HFFc6 (cell line): ENCODE measurements at places on chromosomes 5 and 9. TPM values are rescaled to one million over a fixed set of nuclear protein-coding genes. Genes with fewer than 3 reads are reported as not detected.
A peak's percentile ranks its signal among the peaks of the same experiment; 100 is the strongest.

GRCh38 chr5:167819406-167819805 is 472.0 kb upstream of the WWC1 start:
- no peaks in the 10 kb centered on the region for H3K36me3 ChIP-seq
- DNase-seq: no peak
- H3K4me3 ChIP-seq: no peak overlapping the region

GRCh38 chr9:77829420-77829819 is 181.3 kb upstream of the GNA14 start:
- H3K36me3 ChIP-seq: no peaks in the 10 kb centered on the region
- no peaks in the 10 kb centered on the region for H3K27me3 ChIP-seq
- H3K4me1 ChIP-seq: peaks cover 17% of the 10 kb centered on the region
- DNase-seq: no peak
- H3K27ac ChIP-seq: no peak overlapping the region

DNA sequence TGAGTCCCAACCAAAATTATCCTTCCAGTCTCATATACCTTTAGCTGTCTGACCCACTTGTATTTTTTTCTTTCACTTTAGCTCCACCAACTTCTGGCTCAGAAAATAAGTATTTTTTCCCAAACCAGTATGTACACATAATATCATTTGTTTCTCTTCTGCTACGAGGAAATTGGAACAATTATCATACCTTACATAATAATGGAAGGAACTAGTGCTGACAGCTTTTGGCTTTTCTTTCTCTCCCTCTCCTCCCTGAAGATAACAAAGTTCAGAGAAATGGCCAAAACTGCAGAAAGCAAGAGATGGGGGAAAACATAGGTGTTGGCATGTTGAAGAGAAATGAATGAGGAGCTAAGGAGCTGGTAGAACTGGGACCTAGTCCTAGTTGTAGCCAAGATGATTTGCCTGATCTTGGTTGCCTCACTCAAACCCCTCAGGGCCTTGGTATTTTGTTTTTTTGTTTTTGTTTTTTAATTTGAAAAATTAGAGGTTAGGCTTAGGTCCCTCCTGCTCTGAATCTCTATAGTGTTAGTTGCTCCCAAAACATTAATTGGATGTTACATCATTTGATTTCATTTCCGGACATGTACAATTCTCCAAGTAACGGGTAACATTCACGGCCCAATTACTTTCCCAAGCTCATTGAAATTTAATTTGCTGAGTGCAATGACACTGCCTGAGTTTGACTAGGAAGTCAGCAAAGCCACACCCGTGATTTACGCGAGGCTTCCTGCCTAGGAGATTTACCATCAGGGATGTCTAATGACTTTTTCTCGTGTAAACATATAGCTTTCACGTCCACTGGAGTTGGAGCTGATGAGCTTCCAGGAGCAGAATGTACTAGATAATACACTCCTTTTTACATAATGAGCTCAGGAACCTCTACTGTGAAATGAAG is 291.6 kb downstream of the TLE1 start:
- peaks cover 4% of the 10 kb centered on the region; the same call in 1 of the 2 replicates for H3K36me3 ChIP-seq
- DNase-seq: no peak
- H3K27ac ChIP-seq: no peak overlapping the region
- H3K4me1 ChIP-seq: peaks cover 12% of the 10 kb centered on the region
- no peak overlapping the region for H3K4me3 ChIP-seq

BAAT gene
- total RNA-seq: not detected in 3 replicates

- H3K27me3 ChIP-seq: peaks cover 11% of the 10 kb centered on the region
- H3K4me3 ChIP-seq: no peak overlapping the region
- H3K36me3 ChIP-seq: no peaks in the 10 kb centered on the region
- no peaks in the 10 kb centered on the region for H3K4me1 ChIP-seq
- no peak for DNase-seq
Measured at GRCh38 chr9:127351182-127352166, 45.5 kb upstream of the SLC2A8 start.

- peaks cover 8% of the 10 kb centered on the region; the same call in 1 of the 2 replicates for H3K36me3 ChIP-seq
- H3K27me3 ChIP-seq: no peaks in the 10 kb centered on the region; the same call in 1 of the 2 replicates
- H3K4me3 ChIP-seq: no peak within 1 kb of the TSS
- no peaks in the 10 kb centered on the region for H3K4me1 ChIP-seq
Measured at GRCh38 chr5:63962279-63962678, at the start of gene HTR1A. HTR1A (minus strand) TSS chr5:63962445; CDS start chr5:63961719, 726 bp downstream.

MCC gene
- 2.8 and 4.4 TPM in 2 replicates for total RNA-seq

CNTNAP3 gene
- total RNA-seq: not detected in 3 replicates

DNA sequence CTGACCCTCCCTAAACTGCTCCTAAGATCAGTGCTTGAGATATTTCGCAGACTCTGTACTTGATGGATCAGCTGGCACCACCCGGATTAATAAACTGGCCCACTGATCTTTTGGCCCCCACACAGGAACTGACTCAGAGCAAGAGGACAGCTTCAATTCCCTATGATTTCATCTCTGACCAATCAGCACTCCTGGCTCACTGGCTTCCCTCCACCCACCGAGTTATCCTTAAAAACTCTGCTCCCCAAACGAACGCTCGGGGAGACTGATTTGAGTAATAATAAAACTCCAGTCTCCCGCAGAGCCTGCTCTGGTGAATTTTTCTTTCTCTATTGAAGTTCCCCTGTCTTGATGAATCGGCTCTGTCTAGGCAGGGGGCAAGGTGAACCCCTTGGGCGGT is 36.5 kb upstream of the CD180 start:
- DNase-seq: no peak
- H3K36me3 ChIP-seq: no peaks in the 10 kb centered on the region
- H3K4me3 ChIP-seq: no peak overlapping the region
- H3K27ac ChIP-seq: peak overlapping the region; percentile 7; the same call in 1 of the 2 replicates
- peaks cover 42% of the 10 kb centered on the region for H3K4me1 ChIP-seq
- peaks cover 11% of the 10 kb centered on the region; the same call in 1 of the 2 replicates for H3K27me3 ChIP-seq

FAM114A2 gene
- total RNA-seq: 28.9 to 31.9 TPM (median 30.3 TPM) in 3 replicates

CCL27 gene
- total RNA-seq: 0.88 TPM in 1 of 2 replicates, not detected in the other

DNA sequence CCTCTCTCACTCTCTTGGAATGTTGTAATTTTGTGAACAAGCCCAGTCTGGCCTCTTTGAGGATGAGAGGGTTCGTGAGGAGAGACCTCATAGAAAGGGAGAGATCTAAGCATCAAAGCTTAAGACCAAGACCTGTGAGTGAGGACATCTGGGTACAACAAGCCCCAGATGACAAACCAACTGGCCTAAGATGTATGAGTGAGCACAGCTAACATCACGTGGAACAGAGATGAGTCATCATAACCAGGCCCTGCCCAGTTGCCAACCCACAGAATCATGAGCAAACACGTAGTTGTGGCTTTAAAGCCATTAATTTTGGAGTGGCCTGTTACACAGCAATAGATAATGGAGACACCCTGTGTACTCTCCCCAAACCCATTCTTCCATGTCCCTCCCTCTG is 439.1 kb upstream of the KIF2A start:
- H3K4me1 ChIP-seq: no peaks in the 10 kb centered on the region
- DNase-seq: peak; percentile 3
- H3K4me3 ChIP-seq: no peak overlapping the region
- no peaks in the 10 kb centered on the region for H3K36me3 ChIP-seq

MSMP gene
- total RNA-seq: 0.36 TPM in 1 of 3 replicates, not detected in the others

DNA sequence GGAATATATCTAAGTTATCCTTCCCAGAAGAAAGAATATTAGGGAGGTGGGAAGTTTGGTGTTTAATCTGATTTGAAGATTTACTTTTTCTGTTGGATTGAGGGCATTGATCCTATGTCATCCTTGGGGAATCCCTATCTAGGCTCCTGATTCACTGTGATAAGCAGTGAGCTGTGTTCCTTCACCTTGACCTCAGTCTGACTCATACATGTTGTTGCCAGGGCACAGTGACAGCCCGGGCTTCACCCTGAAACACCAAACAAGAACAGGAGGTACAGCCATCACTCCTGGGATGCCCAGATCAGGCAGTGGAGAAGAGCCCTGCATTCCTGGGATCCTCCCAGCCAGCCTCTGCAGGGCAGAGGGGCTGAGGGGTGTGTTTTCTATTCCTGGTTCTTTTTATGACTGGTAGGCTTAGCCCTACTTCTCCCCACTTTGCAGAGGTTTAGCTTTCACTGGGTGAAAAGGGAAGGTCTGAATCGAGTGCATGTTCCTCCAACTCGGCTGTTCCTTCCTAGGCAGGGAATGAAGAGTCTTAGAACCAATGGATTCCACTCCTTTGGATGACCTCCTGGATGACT is 3.1 kb upstream of the FAM53C start:
- H3K27me3 ChIP-seq: peaks cover 8% of the 10 kb centered on the region
- H3K36me3 ChIP-seq: peaks cover 4% of the 10 kb centered on the region; the same call in 1 of the 2 replicates
- no peak overlapping the region for H3K4me3 ChIP-seq
- DNase-seq: peak; percentile 23
- H3K4me1 ChIP-seq: peaks cover 51% of the 10 kb centered on the region

DNA sequence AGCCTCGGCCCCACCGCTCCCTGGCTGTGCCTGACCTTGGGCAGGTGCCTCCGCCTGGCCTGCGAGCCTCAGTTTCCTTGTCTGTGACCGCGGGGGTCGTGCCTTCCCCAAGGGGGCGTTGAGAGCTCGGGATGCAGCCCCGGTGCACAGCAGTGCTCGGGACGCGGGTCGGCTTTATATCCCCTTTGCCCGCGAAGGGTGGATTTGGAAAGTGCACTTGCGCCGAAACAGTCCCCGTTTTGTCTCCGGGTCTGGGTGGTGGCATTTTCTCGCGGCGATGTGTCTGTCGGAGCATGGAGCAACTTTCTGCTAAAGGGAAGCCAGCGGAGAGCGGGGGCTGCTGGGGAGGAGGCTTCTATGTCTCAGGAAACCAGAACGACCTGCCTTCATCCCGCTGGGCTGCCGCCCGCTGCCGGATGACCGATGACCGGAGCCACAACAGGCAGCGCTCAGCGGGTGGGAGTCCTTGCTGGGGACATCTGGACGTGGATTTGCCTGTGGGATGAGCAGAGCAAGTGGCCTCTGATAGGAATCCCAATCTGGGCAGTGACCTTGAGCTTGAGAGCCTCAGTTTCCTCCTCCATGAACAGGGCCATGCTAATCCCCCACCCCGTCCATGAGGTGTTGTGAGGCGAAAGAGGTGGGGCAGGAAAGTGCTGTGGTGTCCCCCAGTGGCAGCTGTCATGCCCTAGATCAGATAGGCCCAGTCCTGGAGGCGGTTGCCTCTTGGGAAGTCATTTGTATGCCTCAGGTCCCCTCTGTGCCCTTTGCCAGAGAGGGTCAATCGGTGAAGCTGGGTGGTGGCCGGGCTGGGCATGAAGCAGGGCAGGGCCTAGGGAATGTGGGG is 651 bp downstream of the HRH2 start:
- H3K4me1 ChIP-seq: no peaks in the 10 kb centered on the region
- H3K36me3 ChIP-seq: no peaks in the 10 kb centered on the region; the same call in 1 of the 2 replicates
- H3K4me3 ChIP-seq: no peak overlapping the region

TRPM3 gene
- total RNA-seq: not detected in 3 replicates

MLANA gene
- total RNA-seq: not detected in 3 replicates
